ENCODE measurements at places on chromosomes 2 and 18. TPM values are rescaled to one million over a fixed set of nuclear protein-coding genes. Genes with fewer than 3 reads are reported as not detected.

GRCh38 chr2:102540882-102541281 lies 67.9 kb downstream of the SLC9A4 start:
- H3K36me3 ChIP-seq: no peaks in the 10 kb centered on the region
- DNase-seq: no peak
- H3K4me1 ChIP-seq: no peaks in the 10 kb centered on the region
- no peak overlapping the region for H3K27ac ChIP-seq
- no peak overlapping the region for H3K4me3 ChIP-seq
- no peaks in the 10 kb centered on the region for H3K27me3 ChIP-seq

DNA sequence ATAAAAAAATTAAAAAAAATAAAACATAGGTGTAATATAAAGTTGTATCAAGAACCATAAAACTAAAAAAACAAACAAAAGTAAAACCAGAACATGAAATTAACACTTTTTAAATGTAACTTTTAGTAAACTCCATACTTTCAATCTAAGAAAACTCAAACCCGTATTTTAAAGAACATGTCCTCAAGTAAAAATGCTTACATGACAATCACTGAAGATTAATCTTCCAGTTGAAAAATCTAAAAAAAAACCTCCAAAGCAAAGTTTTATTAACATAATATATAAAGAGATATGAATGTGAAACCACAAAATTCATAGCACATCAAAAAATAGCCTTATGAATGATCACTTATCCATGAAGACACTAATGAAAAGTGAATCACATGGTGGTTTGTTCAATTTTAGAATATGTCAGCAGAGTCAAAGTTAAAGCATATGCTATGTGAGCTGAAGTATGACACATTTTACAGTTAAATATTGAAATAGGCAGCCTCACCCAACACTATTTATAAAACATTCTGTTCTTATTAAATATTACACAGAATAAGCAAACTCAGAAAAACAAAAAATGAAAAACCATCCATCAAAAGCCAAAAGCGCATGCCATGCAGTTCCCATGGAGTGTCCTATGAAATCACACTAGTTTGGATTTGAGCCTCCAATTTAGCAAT lies 23.1 kb upstream of the CHAC2 start:
- no peak overlapping the region for H3K27ac ChIP-seq
- peaks cover 28% of the 10 kb centered on the region for H3K36me3 ChIP-seq
- no peak for DNase-seq
- H3K4me1 ChIP-seq: no peaks in the 10 kb centered on the region

DNA sequence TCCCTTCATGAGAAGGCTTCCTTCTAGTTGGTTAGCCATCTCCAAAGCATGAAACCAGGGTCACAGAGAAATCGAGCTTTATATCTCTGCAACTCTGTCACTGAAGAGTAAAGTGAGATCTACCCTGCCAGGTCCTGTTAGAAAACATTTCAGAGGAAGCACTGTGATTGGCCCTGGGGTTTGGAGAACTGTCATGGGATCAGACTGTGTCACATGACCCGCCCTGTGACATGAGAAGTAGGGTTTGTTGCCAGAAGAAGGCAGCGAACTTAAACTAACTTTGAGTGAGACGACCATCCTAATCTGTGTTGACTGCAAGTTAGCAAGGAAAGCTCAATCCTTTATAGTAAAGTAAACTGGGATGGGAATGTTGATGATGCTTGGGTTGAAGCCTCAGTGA lies 55.5 kb downstream of the SLC9A2 start:
- H3K4me1 ChIP-seq: no peaks in the 10 kb centered on the region
- H3K27ac ChIP-seq: no peak overlapping the region

Gene PLEK
- 32.9 TPM for total RNA-seq

Gene LHCGR
- total RNA-seq: not detected

Gene PROKR1
- not detected for total RNA-seq

Data from upper lobe of right lung (tissue), 1 donor.